ENCODE measurements at places on chromosomes 7 and 10. TPM values are rescaled to one million over a fixed set of nuclear protein-coding genes. Genes with fewer than 3 reads are reported as not detected.
A peak's percentile ranks its signal among the peaks of the same experiment; 100 is the strongest.

DNA sequence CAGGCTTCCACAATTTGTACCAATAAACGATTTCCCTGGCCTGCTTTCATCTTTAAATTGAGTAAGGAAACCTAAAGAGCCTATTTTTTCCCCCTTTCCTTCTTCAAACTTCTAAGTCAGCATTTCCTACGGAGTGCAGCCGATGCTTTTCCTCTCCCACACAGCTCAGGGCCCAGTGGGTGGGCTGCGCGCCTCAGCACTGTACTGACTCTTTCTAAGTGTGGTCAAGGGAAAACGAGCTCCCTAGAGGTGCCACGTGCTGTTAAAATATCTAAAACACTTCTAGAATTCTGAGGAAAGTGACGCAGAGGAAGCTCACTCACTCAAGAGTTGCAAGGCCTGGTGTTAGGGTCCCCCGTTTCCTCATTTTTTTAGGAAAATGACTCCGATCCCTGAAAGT lies 29.0 kb downstream of the STEAP1B start:
- H3K36me3 ChIP-seq, result no peaks in the 10 kb centered on the region
- no peak overlapping the region for H3K27ac ChIP-seq
- no peak for DNase-seq
- no peaks in the 10 kb centered on the region for H3K4me1 ChIP-seq
- H3K4me3 ChIP-seq, result no peak overlapping the region

DNA sequence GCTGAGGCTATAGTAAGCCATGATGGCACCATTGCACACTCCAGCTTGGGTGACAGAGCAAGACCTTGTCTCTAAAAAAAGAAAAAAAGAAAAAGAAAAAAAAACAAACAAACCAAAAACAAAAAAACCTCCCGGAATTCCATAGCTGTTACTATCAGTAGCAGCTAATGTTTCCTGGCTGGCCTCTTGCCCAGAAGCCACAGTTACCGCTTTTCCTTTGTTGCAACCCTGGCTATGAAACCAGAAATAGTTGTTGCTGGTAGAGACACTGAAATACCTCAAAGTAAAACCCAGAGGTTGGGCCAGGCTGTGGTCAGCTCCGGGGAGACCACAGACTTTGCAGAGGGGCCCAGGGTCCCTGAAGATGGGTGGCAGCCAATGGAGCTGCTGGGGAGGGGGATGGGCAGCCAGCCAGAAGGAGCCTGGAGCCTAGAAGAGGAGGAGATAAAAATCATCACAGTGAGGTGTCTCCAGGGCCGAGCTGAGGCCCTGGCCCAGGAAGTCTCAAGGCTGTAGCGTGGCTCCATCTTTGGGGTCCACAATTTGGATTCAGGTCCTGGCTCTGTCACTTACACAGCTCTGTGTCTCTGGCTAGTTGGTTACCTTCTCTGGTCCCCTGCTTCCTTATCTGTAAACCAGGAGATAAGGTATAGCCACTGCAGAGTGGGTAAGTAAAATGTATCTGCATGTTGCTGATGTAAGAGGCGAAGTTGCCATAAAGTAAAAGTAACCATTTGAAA lies 3.4 kb upstream of the CHST12 start:
- H3K4me3 ChIP-seq, result no peak overlapping the region
- peaks cover 12% of the 10 kb centered on the region for H3K4me1 ChIP-seq
- no peaks in the 10 kb centered on the region for H3K27me3 ChIP-seq

- peak; percentile 69 for DNase-seq
- no peak overlapping the region for H3K4me3 ChIP-seq
- no peaks in the 10 kb centered on the region for H3K36me3 ChIP-seq
- no peaks in the 10 kb centered on the region for H3K27me3 ChIP-seq
Measured at GRCh38 chr10:76547352-76547972, 1090.1 kb downstream of the KCNMA1 start.

DNA sequence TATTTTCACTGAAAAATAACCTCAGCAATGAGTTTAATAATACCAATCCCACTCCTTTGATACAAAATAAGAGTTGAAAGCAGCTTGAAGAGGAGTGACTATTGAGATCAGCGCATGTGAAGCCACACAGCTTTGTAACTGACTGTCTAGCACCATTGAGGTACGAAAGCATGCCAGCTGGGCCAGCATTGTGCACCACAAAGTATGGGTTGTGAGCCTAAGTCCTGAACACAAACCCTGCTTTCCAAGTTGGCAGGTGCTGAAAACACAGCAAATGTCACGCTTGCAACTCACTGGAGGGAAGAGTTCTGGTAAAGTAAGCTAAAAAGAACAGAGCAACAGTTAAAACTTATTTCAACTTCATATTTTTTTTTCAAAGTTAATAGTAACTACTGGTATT lies 4.0 kb upstream of the FAM53B start:
- H3K27ac ChIP-seq, result no peak overlapping the region
- H3K27me3 ChIP-seq, result no peaks in the 10 kb centered on the region
- no peaks in the 10 kb centered on the region for H3K36me3 ChIP-seq
- no peak overlapping the region for H3K4me3 ChIP-seq

DNA sequence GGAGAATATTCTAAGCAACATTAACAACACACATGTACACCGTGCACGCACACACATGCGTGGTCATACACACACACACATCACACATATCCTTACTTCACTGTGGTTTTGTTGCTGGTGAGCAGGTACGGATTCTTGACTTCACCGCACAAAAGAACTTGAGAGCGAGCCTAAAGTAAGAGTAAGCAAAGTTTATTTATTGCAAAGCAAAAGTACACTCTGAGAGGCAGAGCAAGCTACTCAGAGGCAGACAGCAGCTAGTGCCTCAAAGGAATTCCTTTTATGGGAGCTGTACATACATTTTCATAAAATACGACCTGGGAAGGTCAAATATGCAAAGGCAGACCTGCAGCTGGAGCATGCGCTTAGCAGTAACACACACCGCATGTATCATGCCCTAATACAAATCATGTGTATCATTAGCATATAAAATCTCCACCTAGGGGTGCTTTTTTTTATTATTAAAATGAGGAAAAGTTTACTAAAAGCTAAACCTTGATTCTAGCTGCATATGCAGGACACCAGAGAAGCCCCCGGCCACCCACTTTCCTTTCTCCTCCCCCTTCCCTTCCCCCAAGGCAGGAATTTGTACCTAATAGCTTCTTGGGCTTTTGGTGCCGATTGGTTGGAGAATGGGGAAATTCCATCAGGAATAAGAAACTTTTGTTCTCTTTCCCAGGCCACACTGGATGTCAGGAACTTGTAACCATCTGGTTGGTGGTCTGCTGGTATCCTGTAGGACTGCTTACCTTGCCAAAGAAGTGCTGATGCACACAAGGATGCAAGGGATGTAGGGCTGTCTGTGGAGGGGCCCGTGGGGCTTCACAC lies 16.5 kb upstream of the GPR37 start:
- no peak overlapping the region for H3K27ac ChIP-seq
- no peak overlapping the region for H3K4me3 ChIP-seq
- H3K27me3 ChIP-seq, result no peaks in the 10 kb centered on the region
- H3K4me1 ChIP-seq, result no peaks in the 10 kb centered on the region
- no peak for DNase-seq
- H3K36me3 ChIP-seq, result no peaks in the 10 kb centered on the region

The NEUROG3 gene
- total RNA-seq, result not detected

- H3K36me3 ChIP-seq, result no peaks in the 10 kb centered on the region
- no peaks in the 10 kb centered on the region for H3K27me3 ChIP-seq
- DNase-seq, result no peak
- peaks cover 2% of the 10 kb centered on the region for H3K4me1 ChIP-seq
Measured at GRCh38 chr10:112970021-112970420, 20.0 kb downstream of the TCF7L2 start.

GRCh38 chr10:94038024-94038423 lies 44.3 kb downstream of the PLCE1 start:
- no peaks in the 10 kb centered on the region for H3K27me3 ChIP-seq
- DNase-seq, result peak; percentile 75
- H3K36me3 ChIP-seq, result no peaks in the 10 kb centered on the region
- H3K4me1 ChIP-seq, result peaks cover 2% of the 10 kb centered on the region

The CFAP46 gene
- total RNA-seq, result 0.66 TPM

GRCh38 chr7:143379611-143380259 lies 1.4 kb upstream of the ZYX start:
- peak overlapping the region; percentile 98 for H3K27ac ChIP-seq
- no peaks in the 10 kb centered on the region for H3K27me3 ChIP-seq
- H3K4me3 ChIP-seq, result peak overlapping the region; percentile 86
- peaks cover 8% of the 10 kb centered on the region for H3K4me1 ChIP-seq
- H3K36me3 ChIP-seq, result peaks cover 12% of the 10 kb centered on the region

The SPAM1 gene
- total RNA-seq, result not detected

The TWIST1 gene
- total RNA-seq, result 31.2 TPM

The PNLIPRP1 gene
- not detected for total RNA-seq

The VAX1 gene
- total RNA-seq, result not detected

The OR2A7 gene
- 0.50 TPM for total RNA-seq

DNA sequence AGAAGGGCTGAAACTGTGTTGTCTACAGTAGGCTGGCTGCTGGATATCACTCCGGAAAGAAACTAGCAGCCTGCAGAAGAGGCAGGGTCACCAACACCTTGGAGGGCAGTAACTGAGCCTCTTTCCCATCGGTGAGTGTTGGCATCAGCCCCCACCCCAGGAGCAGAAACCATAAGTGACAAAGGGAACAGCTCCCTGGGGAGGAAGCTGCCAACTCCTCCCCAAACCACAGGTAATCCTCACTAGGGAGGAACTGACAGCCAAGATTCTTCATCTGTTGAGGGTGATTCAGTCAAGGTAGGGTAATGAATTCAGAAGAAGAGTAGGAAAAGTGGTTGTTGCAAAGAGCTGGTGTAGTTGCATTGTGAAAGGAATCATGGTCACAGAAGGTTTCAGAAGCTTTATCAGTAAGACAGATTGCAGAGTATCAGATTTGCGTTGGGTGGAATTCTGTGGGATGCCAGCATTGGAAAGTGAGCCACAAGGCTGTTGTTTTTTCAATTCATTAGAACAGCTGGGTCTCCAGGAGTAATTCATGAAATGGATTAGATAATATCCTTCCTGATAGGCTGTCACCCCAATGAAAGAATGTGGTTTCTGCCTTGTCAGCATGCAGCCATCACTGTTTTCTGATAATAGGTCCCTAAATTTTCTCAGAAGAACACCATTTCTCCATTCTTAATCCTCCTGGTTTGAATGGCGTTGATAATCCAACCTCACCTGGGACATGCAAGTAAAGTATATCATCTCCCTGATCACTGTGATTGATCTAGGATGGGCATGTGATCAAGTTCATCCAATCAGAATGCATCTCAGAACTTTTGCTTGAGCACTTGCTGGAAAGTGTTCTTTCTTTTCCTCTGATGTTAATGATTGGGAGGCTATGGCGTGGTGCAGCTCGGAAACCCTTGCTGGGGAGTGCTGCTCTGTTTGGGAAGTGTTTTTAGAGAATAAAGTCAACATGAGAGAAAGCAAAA lies 75.0 kb upstream of the CTBP2 start:
- DNase-seq, result peak; percentile 21
- H3K36me3 ChIP-seq, result no peaks in the 10 kb centered on the region
- H3K4me3 ChIP-seq, result no peak overlapping the region
- H3K4me1 ChIP-seq, result peaks cover 7% of the 10 kb centered on the region
- no peaks in the 10 kb centered on the region for H3K27me3 ChIP-seq

All from fibroblast of lung (primary cell).